ENCODE measurements at places on chromosomes 7 and 10.

GRCh38 chr10:116845823-116846222 is 3.5 kb upstream of the ENO4 start:
- no peaks in the 10 kb centered on the region for H3K27me3 ChIP-seq
- no peak for DNase-seq
- H3K36me3 ChIP-seq = no peaks in the 10 kb centered on the region
- H3K4me3 ChIP-seq = no peak overlapping the region

DNA sequence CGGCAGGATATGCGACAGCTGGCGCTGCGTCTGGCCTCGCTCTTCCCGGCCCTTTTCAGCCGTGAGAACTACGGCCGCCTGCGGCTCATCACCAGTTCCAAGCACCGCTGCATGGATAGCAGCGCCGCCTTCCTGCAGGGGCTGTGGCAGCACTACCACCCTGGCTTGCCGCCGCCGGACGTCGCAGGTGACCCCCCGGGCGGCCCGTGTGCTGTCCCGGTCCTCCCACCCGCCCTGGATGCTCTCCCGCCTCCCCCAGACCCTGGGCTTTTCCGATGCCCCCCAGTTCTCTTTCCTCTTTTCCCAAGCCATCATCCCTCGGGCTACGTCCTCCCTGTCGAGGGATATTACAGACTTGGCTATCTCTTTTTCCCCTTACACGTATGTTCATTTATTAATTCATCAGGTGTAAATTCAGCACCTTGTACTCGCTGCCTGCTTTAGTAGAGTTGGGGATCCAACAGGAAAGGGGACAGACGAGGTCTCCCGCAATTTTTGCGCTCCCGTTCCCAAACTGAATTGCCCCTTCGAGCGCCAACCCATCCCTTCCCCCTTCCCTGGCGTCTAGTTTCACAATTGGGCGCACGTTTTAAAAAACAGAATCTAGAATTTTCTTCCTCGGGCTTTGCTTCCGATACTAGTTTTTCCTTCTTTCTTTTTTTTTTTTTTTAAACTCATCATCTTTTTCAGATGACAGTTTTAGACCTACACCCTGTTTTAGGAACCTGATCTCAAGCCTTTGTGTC is 846 bp downstream of the MINPP1 start:
- no peaks in the 10 kb centered on the region for H3K36me3 ChIP-seq
- H3K4me1 ChIP-seq = peaks cover 24% of the 10 kb centered on the region
- peak; percentile 31 for DNase-seq

DNA sequence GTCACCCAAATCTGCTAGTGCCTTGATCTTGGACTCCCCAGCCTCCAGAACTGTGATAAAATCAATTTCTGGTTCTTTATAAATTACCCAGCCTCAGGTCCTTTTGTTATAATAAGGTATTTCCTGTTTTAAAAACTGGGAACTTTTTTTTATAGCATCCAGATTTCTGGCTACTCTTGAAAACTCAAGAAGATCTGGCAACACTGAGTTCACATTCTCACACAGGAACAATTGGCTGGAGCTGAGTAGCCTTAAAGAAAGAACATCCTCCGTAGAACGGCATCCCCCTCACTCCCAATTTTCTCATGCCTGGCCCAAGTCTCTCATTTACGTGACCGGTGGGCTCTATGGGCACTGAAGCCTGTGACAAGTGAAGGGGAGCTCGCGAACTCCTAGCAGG is 47.1 kb downstream of the SLC35G1 start:
- H3K27ac ChIP-seq = no peak overlapping the region
- H3K4me1 ChIP-seq = no peaks in the 10 kb centered on the region
- no peak for DNase-seq
- H3K27me3 ChIP-seq = no peaks in the 10 kb centered on the region
- H3K36me3 ChIP-seq = no peaks in the 10 kb centered on the region
- H3K4me3 ChIP-seq = no peak overlapping the region

- H3K36me3 ChIP-seq = peaks cover 77% of the 10 kb centered on the region
- DNase-seq = no peak
- no peak overlapping the region for H3K27ac ChIP-seq
- H3K4me1 ChIP-seq = peaks cover 5% of the 10 kb centered on the region
- H3K27me3 ChIP-seq = no peaks in the 10 kb centered on the region
- H3K4me3 ChIP-seq = no peak overlapping the region
Measured at GRCh38 chr10:819326-819725, 112.2 kb downstream of the LARP4B start.

GRCh38 chr10:11631890-11632587 is 20.6 kb upstream of the USP6NL start:
- no peak overlapping the region for H3K27ac ChIP-seq
- H3K4me3 ChIP-seq = no peak overlapping the region
- H3K36me3 ChIP-seq = no peaks in the 10 kb centered on the region
- H3K27me3 ChIP-seq = no peaks in the 10 kb centered on the region
- peaks cover 6% of the 10 kb centered on the region for H3K4me1 ChIP-seq
- peak; percentile 36 for DNase-seq

- DNase-seq = no peak
- H3K27ac ChIP-seq = no peak overlapping the region
- no peaks in the 10 kb centered on the region for H3K27me3 ChIP-seq
- no peak overlapping the region for H3K4me3 ChIP-seq
Measured at GRCh38 chr7:22876986-22877729, 54.5 kb upstream of the TOMM7 start.

- H3K36me3 ChIP-seq = no peaks in the 10 kb centered on the region
- H3K27ac ChIP-seq = peak overlapping the region; percentile 8
- no peak overlapping the region for H3K4me3 ChIP-seq
- no peaks in the 10 kb centered on the region for H3K27me3 ChIP-seq
Measured at GRCh38 chr10:132229834-132230556, 43.2 kb downstream of the DPYSL4 start.

DNA sequence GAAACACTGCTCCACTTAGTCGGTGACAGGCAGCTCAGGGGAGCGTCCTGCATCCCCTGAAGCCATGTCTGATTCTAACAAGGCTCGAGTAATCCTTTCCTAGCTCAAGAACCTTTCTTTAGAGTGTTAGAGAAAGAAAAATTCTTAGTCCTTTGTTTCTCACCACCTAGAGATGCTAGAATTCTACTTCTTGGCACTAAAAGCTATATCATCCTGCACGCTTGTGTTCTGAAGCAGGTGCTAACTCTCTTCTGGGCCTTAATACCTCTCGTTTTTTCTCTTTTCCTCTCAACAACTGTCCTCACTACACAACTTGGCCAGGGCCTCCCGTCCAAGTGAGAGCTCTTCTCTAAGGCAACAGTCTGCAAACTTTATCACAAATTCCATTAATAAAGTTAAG is at the start of gene LYZL2:
Gene LYZL2, minus strand, starts transcription at position 101 of the 400 bp plus-strand sequence. CDS start 2,838 bp downstream, outside the sequence.
- no peak for DNase-seq
- no peak within 1 kb of the TSS for H3K4me3 ChIP-seq
- no peaks in the 10 kb centered on the region for H3K4me1 ChIP-seq
- no peaks in the 10 kb centered on the region for H3K27me3 ChIP-seq

- no peaks in the 10 kb centered on the region for H3K27me3 ChIP-seq
- no peaks in the 10 kb centered on the region for H3K4me1 ChIP-seq
- no peak overlapping the region for H3K4me3 ChIP-seq
- DNase-seq = no peak
- H3K36me3 ChIP-seq = no peaks in the 10 kb centered on the region
Measured at GRCh38 chr7:132009778-132010177, 453.4 kb upstream of the PODXL start.

GRCh38 chr7:129386506-129386905 is 47.7 kb upstream of the STRIP2 start:
- H3K27me3 ChIP-seq = no peaks in the 10 kb centered on the region
- H3K4me1 ChIP-seq = no peaks in the 10 kb centered on the region
- H3K27ac ChIP-seq = no peak overlapping the region
- H3K4me3 ChIP-seq = no peak overlapping the region

GRCh38 chr7:123096434-123096833 is 100.9 kb upstream of the TAS2R16 start:
- H3K36me3 ChIP-seq = no peaks in the 10 kb centered on the region
- no peak overlapping the region for H3K27ac ChIP-seq
- DNase-seq = no peak
- H3K4me1 ChIP-seq = no peaks in the 10 kb centered on the region
- no peak overlapping the region for H3K4me3 ChIP-seq

- no peak overlapping the region for H3K27ac ChIP-seq
- no peak for DNase-seq
- no peaks in the 10 kb centered on the region for H3K36me3 ChIP-seq
- H3K4me3 ChIP-seq = no peak overlapping the region
Measured at GRCh38 chr10:127441350-127442219, 107.5 kb upstream of the NPS start.

- no peak for DNase-seq
- no peaks in the 10 kb centered on the region for H3K27me3 ChIP-seq
- H3K4me1 ChIP-seq = no peaks in the 10 kb centered on the region
- H3K4me3 ChIP-seq = no peak overlapping the region
Measured at GRCh38 chr7:18754766-18755165, 259.2 kb downstream of the HDAC9 start.

- H3K36me3 ChIP-seq = no peaks in the 10 kb centered on the region
- no peak overlapping the region for H3K4me3 ChIP-seq
- H3K27me3 ChIP-seq = no peaks in the 10 kb centered on the region
- DNase-seq = no peak
- H3K4me1 ChIP-seq = no peaks in the 10 kb centered on the region
- H3K27ac ChIP-seq = no peak overlapping the region
Measured at GRCh38 chr7:141225916-141226618, 152.2 kb downstream of the TMEM178B start.

- no peak overlapping the region for H3K27ac ChIP-seq
- H3K36me3 ChIP-seq = no peaks in the 10 kb centered on the region
- peaks cover 11% of the 10 kb centered on the region for H3K4me1 ChIP-seq
- peaks cover 41% of the 10 kb centered on the region for H3K27me3 ChIP-seq
Measured at GRCh38 chr10:90856964-90857634, 740 bp downstream of the HTR7 start.

GRCh38 chr7:41820111-41820671 is 117.3 kb upstream of the INHBA start:
- no peak overlapping the region for H3K27ac ChIP-seq
- H3K4me1 ChIP-seq = no peaks in the 10 kb centered on the region
- no peak overlapping the region for H3K4me3 ChIP-seq
- H3K27me3 ChIP-seq = no peaks in the 10 kb centered on the region
- no peak for DNase-seq
- no peaks in the 10 kb centered on the region for H3K36me3 ChIP-seq

DNA sequence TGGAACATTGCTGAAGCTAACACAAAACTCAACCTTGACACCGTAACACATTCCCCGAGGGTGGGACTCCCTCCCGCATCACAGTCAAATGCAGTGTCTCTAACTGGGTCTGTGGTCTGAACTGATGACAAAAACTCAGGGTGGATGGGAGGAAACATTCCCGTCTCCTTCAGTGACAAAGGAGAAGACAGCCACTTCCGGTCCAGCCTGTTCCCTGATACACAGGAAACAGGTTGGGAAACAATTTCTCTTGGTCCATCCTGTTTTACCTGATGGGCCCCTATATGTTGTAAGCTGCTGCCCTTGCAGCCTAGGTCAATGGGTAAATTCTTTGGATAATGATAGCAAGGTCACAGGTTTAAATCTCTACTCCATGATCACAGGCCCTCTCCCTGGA is 20.4 kb downstream of the SLC13A4 start:
- no peak overlapping the region for H3K4me3 ChIP-seq
- H3K27ac ChIP-seq = no peak overlapping the region
- no peak for DNase-seq
- no peaks in the 10 kb centered on the region for H3K27me3 ChIP-seq
- H3K36me3 ChIP-seq = no peaks in the 10 kb centered on the region

GRCh38 chr7:40848541-40849221 is 713.9 kb downstream of the SUGCT start:
- no peaks in the 10 kb centered on the region for H3K36me3 ChIP-seq
- DNase-seq = no peak
- no peak overlapping the region for H3K4me3 ChIP-seq
- no peaks in the 10 kb centered on the region for H3K27me3 ChIP-seq
- H3K27ac ChIP-seq = no peak overlapping the region

- H3K4me3 ChIP-seq = no peak overlapping the region
- no peak overlapping the region for H3K27ac ChIP-seq
- H3K4me1 ChIP-seq = no peaks in the 10 kb centered on the region
- no peaks in the 10 kb centered on the region for H3K27me3 ChIP-seq
- DNase-seq = no peak
Measured at GRCh38 chr10:23403719-23404118, 35.2 kb upstream of the OTUD1 start.

Data from CD4-positive, alpha-beta memory T cell (primary cell).